ENCODE measurements at places on chromosomes 2 and 18.

GRCh38 chr2:120880381-120880780, 144.7 kb downstream of the GLI2 start:
- DNase-seq = no peak

GRCh38 chr2:207599636-207600035, 25.6 kb downstream of the METTL21A start:
- no peak for DNase-seq

- no peak for DNase-seq
Observed at GRCh38 chr18:75234901-75235300, 24.3 kb downstream of the TSHZ1 start.

- no peak for DNase-seq
Observed at GRCh38 chr2:238247002-238247822, 7.4 kb upstream of the HES6 start.

- DNase-seq = no peak
Observed at GRCh38 chr2:176500901-176501300, 231.7 kb downstream of the MTX2 start.

- DNase-seq = no peak
Observed at GRCh38 chr2:54524226-54524991, 68.3 kb downstream of the SPTBN1 start.

- no peak for DNase-seq
Observed at GRCh38 chr2:634041-634440, 43.2 kb downstream of the TMEM18 start.

- no peak for DNase-seq
Observed at GRCh38 chr18:78378403-78378802, 601.2 kb upstream of the SALL3 start.

GRCh38 chr2:206614811-206615210, 27.5 kb upstream of the FAM237A start:
- no peak for DNase-seq

DNA sequence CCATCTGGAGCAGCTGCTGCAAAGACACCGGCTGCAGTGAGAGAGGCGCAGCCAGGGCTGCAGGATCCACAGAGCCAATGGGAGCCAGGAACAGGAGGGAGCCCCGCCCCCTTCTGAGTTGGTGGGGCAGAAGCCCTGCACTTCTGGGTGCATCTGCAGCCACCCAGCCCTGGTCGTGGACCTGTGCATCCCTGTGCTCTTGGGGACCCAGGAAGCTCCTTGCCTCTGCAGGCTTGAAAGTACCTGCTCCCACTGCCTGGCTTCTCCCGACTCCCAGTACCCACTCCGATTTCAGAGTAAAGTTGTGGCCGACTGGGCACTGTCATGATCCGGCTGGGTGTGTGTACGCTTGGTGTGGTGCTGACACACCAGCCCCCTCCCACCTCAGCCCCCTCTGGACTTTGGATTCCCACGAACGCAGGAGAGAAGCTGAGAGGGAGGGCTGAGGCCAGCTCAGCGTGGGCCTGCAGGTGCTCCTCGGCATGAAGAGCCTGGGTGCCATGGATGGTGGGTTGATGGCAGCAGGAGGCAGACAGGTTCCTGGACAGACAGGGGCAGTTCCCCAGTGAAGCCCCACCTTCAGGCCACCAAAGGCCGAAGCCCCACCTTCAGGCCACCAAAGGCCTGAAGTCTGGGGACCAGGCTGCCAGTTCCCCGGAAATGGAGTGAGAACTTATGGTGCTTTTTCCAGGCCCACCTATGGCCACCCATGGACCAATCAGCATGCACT, 34.9 kb downstream of the LRRTM4 start:
- DNase-seq = no peak

- no peak for DNase-seq
Observed at GRCh38 chr2:196427986-196428634, 211.4 kb upstream of the CCDC150 start.

GRCh38 chr2:22950431-22950830, 434.5 kb upstream of the KLHL29 start:
- no peak for DNase-seq

GRCh38 chr18:52667463-52668065, 327.6 kb downstream of the DCC start:
- no peak for DNase-seq

GRCh38 chr18:66676699-66677098, 72.8 kb upstream of the CDH19 start:
- no peak for DNase-seq

Data from hypothalamus (tissue), 51 donors.